ENCODE measurements at places on chromosomes 4 and X.

- no peak for DNase-seq
Observed at GRCh38 chr4:151100531-151100930, 1.1 kb downstream of the RPS3A start.

DNA sequence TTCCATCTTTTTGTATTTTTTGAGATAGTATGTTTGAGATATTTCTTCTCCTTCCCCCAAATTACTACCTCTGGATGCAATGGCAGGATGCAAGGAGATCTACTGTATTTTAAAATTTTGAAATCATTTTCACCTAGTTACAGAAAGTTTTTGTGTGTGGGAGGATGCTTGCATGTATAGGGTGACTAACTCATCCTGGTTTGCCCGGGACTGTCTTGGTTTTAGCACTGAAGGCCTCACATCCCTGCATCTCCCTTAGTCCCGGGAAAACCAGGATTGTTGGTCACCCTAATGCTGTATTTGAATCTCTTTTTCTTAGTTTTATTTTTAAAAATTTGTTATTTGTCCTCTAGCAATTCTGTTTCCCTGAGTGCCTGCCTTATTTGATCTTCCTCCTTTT is 12.1 kb downstream of the SUPT20HL2 start:
- DNase-seq, result no peak

DNA sequence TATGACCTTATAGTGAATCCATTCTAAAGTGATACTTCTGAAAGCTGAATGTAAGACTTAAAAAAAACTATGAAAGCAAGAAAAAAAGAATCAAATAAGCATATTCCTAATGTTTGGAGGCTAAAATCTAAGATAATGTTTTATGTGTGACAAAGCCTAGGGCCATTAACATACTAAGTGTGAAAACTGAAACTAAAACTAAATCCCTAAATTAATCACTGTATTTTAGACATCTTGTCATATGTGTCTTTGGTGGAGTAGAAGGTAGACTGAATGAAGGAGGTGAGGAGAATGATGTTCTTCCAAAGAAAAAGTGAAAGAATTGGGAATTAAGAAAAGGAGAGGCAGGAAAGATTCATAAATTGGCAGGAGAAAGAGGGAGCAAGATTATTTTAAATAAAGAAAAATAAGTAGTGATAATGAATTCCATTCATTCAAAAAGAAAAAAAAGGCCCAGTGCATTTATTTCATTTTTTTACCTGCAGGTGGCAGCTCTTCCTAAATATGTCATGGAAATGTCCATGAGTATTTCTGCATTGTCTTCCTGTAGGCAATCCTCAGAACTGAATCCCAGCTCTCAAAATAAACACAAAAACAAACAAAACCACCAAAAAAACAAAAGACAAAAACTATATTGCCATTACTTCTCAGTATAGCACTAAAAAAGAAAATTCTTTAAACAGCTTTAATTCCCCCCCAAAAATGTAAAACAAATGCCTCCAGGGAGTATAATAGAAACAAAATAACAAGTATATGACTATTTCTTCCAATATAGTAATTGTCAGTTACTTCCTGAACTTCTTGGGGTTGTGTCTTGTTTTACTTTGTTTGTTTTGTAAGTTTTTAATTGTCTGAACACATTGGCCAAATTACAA is 17.0 kb upstream of the AP1AR start:
- no peak for DNase-seq

GRCh38 chrX:42149765-42150164 is 226.4 kb upstream of the CASK start:
- DNase-seq, result no peak

DNA sequence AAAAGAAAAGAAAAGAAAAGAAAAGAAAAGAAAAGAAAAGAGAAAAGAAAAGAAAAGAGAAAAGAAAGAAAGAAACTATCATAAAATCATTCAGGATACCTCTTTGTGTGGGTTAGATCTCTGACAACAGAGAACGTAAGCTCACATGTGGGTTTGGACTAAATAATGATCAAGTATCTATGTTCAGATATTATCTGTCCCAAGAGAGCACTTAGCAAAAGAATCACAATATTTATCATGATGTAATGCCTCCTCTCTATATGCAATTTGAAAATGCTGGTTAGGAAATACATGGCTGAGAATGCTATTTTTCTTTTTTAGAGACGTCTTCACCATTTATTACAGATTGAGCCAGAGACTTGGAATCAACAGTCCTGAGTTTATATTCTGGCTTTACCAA is 191.3 kb downstream of the KCNIP4 start:
- DNase-seq, result no peak

DNA sequence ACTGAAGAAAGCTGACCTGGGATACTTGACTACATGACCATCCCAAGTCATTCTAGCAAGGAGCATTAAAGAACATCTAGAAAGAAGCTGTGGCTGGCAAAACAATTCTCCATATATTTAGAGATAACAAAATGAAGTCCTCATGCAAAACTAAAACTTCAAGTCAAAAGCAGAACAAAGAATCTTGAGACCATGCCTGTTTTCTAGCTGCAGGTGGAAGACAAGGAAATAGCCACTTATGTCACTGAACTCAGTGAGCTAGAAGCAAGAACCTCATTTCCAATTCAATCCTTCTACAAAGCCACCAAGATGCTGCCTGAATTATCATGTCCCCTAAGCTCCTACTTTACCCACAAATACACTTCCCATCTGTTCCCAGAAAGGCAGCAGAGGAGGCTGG is 13.8 kb downstream of the USP46 start:
- no peak for DNase-seq

DNA sequence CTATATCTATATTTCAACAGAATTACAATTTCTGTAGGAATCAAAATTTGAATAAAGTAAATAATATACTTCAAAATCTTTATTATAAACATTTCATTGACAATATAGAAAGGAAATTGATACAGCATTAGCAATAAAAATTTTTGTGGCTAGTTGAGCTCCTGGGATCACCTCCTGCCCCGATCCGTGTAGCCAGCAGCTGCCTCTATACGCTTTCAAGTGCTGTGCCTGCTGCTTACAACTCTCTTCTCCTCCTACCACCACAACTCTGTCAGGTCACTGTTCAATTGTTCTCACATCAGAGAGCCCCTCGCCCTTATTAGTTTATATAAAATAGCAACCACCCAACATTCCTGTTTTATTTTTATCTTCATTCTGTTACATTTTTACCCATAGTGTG is 27.6 kb downstream of the INPP4B start:
- no peak for DNase-seq

GRCh38 chr4:102519925-102520324 is 18.8 kb downstream of the NFKB1 start:
- DNase-seq, result no peak

GRCh38 chr4:25976780-25977179 is 62.8 kb downstream of the SMIM20 start:
- DNase-seq, result no peak

GRCh38 chr4:10504570-10505179 is 47.4 kb upstream of the ZNF518B start:
- DNase-seq, result no peak
